Activated CD4-positive, alpha-beta T cell treated with anti-CD3 and anti-CD28 coated beads, Interleukin-2, amount 10 ng/mL, durations not matched to agents 24 days and 14 days (primary cell): ENCODE measurements at places on chromosomes 12 and 14. TPM values are rescaled to one million over a fixed set of nuclear protein-coding genes. Genes with fewer than 3 reads are reported as not detected.

DNA sequence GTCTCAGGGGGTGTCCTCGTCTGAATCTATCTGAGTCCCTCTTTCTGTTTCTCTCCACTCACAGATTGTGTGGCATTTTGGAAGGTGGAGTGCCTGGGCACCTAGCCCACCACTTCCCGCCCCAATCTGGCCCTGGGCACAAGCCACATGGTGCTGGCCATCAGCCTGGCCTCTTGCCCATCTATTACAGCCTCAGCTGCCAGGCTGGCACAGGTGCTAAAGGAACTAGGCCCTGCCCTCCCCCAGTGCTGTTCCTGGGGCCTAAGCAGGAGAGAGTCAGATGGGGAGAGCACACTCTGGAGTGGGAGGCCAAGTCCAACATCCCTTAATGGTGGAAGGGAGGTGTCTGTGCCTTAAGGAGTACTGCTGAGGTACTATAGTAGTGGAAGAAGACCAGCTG lies 8.3 kb upstream of the CALCOCO1 start:
- DNase-seq: no peak

DNA sequence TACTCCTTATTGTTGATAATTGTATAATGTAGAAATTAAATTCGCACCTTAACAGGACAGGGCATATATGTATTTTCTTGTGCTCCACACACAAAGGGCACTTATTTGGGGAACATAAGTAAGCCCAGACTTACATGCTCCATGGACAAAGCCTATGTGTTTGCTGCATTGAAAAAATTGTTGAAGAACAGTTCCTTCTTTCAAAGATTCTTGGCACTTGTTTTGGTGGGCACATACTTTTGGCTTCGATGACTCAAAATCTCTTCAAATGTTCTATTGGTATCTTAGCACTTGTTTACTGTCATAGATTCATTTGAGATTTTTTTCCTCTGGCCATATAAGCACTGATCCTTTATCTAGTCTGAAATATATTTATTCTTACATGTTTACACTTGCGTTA lies 1.4 kb upstream of the MAP4K5 start:
- no peak for DNase-seq

The LTBR gene
- 1.7 and 2.1 TPM in 2 replicates for total RNA-seq

DNA sequence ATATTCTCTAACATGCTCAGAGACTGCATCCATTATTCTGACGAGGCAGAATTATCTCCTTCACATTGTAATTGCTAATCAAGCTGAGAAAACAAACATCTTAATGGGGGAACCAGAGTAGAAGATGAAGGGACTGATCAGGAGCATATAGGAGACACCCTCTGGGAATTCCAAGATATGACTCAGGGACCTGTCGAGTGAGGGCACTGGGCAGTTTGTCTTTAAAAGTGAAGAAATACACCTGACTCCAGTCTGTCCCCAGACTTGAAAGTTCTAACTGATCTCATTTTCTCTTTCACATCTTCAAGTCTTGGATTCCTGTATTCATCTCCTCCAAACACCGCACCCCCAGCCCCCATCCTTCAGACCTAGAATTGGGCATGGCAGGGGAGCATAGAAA lies 226.9 kb upstream of the PLXNC1 start:
- DNase-seq: no peak

GRCh38 chr12:70605976-70606375 lies 31.3 kb downstream of the PTPRB start:
- no peak for DNase-seq

The ACTR10 gene
- total RNA-seq: 38.7 and 40.5 TPM in 2 replicates

DNA sequence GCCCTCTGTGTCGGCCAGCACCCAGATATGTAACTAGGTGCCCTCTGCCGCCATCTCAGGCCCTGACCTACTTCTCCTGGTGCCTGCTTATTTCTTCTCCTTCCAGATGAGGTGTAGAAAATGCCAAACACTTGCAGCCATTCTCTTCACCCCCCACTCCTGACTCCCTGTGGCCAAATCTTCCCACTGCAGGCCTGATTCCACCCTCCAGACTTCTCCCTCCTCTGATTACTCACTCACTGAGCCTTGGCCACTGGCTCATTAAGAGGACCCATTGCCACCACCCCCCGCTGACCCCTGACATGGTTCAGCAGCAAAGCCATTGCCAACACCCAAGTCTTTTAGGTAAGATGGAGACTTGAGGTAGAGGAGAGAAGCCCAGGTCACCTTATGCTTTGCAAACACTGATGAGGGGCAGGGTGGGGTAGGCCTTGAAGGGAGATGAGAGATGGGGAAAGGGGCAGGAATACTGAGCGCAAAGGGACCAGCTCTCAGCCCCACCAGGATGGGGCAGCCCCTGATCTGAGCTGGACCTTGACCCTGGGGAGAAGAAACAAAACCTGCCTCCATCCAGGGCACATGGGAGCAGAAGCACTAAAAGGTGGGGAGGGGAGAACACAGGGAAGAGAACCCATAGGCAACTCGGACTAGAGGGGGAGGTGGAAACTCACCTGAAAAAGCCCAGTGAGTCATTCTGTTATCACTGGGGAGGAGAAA lies 25.1 kb upstream of the ANO2 start:
- no peak for DNase-seq

The ALX1 gene
- not detected in 2 replicates for total RNA-seq

- DNase-seq: no peak
These were observed 27.5 kb downstream of the GPRC5A start for GRCh38 chr12:12918781-12919389.

DNA sequence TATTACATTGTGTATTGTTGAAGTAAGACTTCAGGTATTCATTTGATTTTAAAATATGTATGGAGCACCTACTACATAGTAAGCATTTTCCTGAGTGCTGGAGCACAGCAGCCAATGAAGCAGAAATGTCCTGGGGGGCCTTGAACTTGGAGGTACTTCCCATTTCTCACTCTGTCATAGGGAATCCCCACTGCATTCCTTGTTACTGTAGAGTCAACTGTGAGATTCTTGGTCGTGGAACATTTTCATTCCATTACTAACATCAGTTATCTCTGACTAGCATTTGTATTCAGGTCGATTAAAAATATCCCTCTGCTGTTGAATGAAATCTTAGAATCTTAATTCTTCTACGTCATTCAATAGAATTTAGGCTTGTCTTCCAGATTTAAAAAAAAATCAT lies 66.7 kb downstream of the PDE3A start:
- DNase-seq: no peak

The RPL6 gene
- 1,820 and 1,848 TPM in 2 replicates for total RNA-seq

The NFKBIA gene
- total RNA-seq: 506 and 534 TPM in 2 replicates

The ARHGEF40 gene
- total RNA-seq: not detected in 2 replicates

The BCL11B gene
- 48.2 and 48.5 TPM in 2 replicates for total RNA-seq

The SYNE3 gene
- total RNA-seq: 45.2 and 46.3 TPM in 2 replicates

GRCh38 chr14:65304963-65305362 lies 107.6 kb upstream of the FUT8 start:
- DNase-seq: peak; percentile 65

GRCh38 chr12:26153421-26154154 lies 28.8 kb upstream of the BHLHE41 start:
- DNase-seq: no peak

DNA sequence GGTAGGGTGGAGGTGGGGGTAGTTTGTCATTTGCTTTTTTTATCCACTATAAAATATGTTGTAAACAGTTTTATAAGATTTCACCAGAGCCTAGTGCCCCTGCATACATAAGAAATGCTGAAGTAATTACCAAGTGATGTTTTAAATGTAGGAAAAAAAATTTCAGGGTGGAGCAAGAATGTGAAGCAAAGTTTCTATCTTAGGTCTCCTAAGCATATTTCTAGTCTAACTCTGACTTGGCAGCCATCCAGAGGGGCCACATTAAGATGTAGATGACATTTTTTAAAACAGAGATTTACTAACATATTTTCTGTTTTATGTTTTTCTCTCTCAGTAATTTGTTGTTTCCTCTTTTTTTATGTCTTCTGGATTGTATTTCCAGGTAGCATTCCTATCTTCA lies 15.8 kb upstream of the KRAS start:
- DNase-seq: peak; percentile 10

- DNase-seq: no peak
These were observed 1560.7 kb upstream of the TMEM132C start for GRCh38 chr12:126706300-126706699.

GRCh38 chr14:51095854-51096823 lies 1.2 kb upstream of the TRIM9 start:
- DNase-seq: no peak

The VRTN gene
- total RNA-seq: not detected in 2 replicates

GRCh38 chr12:3594966-3595365 lies 104.0 kb downstream of the PRMT8 start:
- no peak for DNase-seq

DNA sequence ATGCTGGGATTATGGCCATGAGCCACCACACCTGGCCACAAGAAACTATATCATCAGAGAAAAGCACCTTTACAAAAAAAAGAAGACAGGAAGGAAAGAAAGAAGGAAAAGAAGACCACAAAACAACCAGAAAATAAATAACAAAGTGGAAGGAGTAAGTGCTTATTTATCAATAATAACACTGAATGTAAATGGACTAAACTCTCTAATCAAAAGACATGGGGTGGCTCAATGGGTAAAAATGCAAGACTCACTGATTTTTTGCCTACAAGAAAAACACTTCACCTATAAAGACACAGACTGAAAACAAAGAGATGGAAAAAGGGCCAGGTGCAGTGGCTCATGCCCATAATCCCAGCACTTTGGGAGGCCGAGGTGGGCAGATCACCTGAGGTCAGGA lies 65.7 kb downstream of the MAPKAPK5 start:
- DNase-seq: no peak

GRCh38 chr14:75196468-75196867 lies 20.1 kb upstream of the TMED10 start:
- no peak for DNase-seq

DNA sequence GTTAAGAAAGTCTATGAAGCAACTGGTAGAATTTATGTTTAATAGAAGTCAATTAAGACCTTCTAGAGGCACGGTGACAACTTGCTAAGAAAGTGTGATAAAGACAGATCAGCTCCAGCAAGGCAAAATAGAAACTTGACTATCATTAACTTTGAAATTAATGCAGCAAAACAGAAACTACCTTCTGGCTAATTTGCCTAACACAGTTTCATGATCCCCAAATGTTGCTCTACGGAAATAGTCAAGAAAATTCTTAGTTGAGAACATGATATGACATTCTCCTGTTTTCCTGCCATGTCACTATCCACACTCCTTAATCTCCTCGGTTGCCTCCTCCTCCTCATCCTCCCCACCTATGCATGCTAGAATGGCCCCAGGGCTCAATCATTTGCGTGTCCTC lies 4.2 kb downstream of the DENND5B start:
- no peak for DNase-seq
